ENCODE measurements at places on chromosomes 12 and 14.

DNA sequence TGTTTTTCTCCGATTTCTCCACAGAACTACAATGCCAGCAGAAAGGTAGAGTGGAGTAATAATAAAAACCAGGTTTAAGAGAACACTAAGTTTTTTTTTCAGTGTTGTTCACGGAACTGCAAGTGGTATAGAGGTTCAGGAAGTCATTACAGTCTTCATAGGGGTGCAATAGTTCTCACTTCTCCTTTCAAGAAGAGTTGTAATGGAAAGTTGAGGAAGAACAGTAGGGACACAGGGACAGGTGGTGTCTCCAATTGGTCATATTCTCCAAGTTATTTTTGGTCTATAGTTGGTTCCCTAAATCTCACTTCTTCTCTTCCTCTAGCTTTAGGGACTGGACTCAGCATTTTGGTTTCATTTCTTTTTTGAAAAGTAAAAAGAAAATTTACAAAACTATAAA lies 894.0 kb downstream of the NRXN3 start:
- DNase-seq = no peak

GRCh38 chr14:64979336-64980074 lies 7.2 kb upstream of the FNTB start:
- no peak for DNase-seq

- DNase-seq = no peak
Measured at GRCh38 chr12:113439606-113440030, 17.4 kb downstream of the SDSL start.

DNA sequence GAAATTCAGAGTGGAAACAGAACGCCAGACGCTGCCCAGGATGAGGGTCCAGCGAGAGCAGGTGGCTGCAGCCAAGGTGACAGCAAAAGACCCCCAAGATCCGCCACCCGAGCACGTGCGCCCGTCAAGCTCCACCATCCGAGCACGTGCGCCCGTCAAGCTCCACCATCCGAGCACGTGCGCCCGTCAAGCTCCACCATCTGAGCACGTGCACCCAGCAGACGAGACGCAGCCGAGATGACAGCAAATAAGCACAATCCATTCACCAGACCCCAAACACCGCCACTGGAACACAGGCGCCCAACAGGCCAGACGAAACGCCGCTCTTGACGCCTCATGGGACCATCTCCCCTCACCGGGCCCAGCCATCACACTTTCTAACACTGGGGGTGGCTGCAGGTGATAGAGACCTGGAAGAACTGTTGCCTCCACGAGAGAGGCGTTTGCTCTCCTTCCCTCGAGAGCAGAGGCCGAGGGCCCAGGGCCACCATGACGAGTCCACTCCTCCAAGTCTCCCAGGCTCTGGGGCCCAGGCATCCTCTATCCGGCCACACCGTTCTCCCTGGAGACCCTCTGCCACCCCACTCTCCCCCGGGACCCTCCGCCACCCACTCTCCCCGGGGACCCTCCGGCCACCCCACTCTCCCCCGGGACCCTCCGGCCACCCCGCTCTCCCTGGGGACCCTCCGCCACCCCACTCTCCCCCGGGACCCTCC lies 62.1 kb upstream of the GALNT9 start:
- no peak for DNase-seq
